Fibroblast of the aortic adventitia (primary cell): ENCODE measurements at places on chromosomes 7 and 10.

DNA sequence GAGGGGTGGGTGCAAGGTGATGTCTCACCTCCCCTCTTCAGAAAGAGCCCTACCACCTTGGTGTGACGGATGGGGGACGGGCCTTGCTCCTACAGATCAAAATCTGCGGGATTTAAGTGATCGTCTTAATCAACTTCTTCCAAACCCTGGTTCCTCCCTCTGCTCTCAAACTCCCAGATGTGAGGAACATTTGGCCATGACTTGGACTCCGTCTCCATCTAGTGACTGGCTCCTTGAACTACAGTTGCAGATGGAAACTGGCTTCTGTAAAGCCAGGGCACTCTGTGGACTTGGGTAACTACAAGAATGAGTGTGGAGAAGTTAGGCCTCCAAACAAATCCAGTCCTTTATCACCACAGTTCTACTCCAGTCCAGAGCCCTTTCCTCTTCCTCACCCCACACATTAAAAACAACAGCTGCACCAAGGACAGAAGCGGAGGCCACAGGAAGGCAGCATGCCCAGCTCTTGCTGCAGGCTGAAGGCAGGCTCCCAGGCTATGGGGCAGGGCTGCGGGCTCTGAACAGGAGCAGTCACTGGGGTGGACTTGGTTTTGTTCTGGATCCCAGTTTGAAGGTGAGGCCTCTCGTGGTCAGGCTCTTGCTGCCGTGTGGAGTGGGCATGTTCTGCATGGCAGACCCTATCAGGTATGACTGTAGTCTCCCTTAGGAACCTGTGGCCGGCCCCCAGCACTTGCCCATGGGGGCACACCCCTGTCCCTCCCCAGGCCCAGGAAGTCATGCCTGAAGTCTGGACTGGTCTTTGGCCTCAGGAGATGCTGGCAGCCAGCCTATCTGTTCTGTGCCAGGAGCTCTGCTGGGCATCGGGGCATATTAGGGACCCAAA is 79.4 kb downstream of the VWC2 start:
- peak; percentile 28 for DNase-seq

DNA sequence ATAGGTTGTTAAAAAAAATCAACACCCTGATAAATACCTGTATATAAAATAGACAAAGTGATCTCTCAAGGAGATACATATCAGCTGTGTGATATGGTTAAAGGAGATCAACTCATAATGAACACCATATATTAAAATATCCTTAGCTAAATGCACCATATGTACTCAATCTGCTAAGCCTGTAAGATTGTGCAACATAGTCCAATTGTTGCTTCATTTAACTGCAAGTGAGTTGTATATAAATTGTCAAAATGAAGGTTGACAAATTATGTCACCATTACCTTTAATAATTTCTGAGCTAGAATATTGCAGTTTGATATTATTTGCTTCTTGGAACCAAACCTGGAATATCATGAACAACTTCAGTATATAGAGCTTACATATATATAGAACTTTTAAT is 283.7 kb downstream of the MALRD1 start:
- peak; percentile 17 for DNase-seq

DNA sequence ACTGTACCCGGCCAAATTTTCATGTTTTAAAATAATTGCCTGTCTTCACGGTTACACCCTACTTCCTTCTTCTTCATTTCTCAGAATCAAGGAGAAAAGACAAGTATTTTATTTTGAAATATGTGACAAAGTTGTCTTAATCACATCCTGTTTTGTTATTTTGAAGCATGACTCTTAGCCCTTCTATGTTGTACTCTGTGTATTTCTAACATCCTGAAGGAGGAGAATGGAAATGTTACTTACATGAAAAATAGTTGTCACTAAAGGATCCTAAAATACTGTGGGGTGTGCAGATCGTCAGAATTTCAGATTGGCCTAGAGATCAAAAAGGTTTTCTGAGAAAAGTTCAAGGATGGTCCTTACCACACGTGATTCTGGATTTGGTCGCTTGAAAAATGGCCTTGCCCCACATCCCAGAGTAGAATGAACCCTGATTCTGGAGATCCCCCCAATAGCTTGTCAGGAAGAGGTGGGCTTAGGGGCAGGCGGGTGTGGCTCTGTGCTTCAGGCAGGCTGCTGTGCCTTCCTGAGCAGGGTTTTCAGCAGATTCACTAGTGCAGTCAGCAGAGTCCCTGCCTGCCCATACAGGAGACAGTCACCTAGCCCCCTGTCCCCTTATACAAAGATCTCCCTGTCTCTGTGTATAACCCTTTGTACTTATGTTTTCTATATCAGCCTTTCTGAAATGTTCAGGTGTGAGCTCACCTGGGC is 8.6 kb downstream of the UPP1 start:
- DNase-seq = no peak

DNA sequence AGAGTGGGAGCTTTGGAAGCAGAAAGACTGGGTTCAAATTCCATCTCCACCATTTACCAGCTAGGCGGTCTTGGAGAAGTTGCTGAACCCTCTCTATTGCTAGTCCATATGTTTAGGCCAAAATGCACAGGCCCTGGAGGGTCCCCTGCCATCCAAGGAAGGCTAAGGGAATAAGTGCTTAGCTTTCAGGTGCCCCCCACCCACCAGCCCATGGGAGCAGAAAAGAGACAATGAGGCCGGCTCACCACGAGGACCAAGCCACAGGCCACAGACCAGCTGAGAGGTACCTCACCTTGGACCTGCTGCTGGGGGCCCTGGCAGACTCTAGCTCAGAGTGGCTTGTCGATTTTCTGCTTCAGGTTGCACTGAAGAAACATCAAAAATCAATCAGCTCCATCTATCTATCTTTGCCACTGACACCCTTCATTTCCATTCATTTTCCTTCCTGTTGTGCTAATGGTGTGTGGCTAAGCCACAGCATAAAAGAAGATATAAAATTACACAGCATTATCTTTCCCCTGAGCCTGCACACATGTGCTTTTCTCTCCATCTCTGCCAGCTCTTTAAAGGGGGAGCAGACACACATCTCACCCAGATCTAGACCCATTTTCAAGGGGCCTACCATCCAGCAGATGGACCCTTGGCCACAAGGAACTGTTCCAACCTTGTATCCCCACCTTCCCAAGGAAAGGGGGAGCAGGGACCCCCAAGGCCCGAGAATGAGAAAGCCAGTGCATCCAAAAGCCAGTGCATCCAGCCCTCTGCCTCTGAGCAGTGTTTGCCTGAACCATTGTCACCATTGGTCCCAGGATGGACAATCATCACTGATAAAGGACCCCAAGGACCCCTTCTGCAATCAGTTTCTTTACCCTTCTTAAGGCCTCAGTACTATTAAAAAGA is 65.4 kb downstream of the GRID1 start:
- DNase-seq = no peak

GRCh38 chr7:92333866-92334265 is 88.1 kb downstream of the ANKIB1 start:
- DNase-seq = no peak

DNA sequence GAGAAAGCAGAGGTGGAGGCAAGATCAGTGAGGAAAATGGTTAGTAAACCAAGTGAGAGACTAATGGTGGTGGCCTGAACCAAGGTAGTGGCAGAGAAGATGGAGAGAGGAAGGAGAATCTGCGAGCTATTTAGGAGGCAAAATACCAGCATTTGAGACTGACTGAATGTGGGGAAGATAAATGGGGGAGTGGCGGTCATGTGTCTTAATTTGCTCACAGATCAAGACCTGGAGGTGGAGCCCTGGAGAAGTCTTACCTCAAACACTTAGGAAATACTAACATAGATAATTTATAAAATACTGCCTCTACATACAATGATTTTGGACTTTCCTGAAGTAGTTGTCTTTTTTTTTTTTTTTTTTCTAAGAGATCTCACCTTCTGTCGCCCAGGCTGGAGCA is 34.7 kb downstream of the ICA1 start:
- DNase-seq = no peak

- peak; percentile 36 for DNase-seq
Measured at GRCh38 chr10:35412900-35413491, 76.7 kb downstream of the CCNY start.

DNA sequence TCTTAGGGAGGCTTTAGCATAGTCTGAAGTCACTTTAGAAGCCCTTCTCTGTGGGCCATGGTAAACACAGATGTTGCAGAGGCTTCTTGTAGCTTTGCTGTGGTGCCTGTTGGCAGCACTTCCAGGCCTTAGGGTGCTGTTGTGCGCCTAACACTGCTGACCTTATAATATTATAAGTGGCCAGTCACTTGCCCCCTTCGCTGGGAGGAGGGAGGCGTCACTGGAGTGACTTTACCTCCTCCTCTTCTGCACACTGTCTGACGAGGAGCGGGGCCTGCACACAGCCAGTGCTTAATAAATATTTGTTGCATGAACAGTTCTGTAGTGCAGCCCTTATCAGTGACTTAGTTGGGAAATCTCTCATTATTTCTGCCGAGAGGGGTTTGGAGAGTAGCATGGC is 63.3 kb downstream of the WDR37 start:
- DNase-seq = no peak

DNA sequence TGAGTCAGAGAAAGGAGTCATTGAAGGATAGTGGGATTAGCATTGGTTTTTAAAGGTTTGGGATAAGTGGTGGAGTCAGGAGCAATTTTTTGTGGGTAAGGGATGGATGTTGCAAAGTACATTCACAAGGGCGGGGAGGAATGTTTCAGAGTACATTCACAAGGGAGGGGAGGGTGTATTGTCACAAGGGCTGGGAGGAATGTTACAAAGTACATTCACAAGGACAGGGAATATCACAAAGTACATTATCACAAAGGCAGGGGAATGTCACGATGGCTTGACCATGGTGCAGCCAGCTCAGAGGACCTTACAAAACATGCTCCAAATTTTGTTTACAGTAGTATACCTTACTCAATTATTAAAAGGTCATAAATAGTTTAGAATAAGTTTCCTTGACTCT is 30.3 kb downstream of the C1GALT1 start:
- peak; percentile 16 for DNase-seq

GRCh38 chr10:76309070-76309469 is 877.6 kb downstream of the LRMDA start:
- DNase-seq = peak; percentile 33

GRCh38 chr7:24255139-24255538 is 28.9 kb upstream of the NPY start:
- no peak for DNase-seq

GRCh38 chr10:69400936-69401335 is 15.8 kb downstream of the TACR2 start:
- no peak for DNase-seq

DNA sequence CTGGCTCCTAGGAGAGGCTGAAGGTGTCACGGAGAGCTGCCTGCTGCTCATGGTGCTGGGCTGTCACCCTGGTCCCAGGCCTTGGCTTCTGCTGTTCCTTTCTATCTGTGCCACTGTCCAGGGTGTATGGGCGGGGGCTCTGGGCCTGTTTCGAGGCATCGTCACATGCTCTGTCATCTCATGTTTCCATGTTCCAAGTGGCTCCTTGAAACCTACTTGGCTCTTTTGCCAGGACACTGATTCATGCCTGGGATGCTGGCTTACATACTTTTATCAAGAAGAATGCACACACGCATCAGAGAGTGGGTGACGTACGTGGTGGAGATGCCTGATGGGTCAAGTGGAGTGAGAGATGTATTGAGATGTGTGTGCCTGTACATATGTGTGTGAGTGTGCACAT is 50.9 kb downstream of the ADCY1 start:
- DNase-seq = no peak

GRCh38 chr7:40542982-40543741 is 408.4 kb downstream of the SUGCT start:
- DNase-seq = peak; percentile 53

DNA sequence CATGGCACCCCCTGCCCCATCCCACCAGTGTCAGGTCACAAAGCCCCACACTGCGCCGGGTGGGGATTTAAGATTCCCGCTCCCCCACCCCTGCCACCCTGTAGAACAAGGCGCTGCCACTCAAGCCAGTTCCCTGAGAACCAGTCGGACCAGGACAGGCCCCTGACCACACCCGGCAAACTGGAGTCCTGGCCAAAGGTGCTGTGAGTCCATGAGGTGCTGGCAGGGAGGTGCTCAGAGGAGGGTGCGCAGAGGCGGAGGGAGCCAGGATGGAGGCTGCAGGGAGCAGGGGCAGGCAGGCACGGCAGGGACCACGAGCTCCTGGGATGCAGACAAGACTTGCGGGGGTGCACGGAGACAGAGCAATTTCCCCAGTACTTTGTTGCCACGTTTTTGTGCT is 19.7 kb upstream of the GDI2 start:
- no peak for DNase-seq
